ENCODE measurements at places on chromosomes 2 and 18.

GRCh38 chr2:157203651-157204050, 53.9 kb upstream of the GALNT5 start:
- no peak for DNase-seq

GRCh38 chr2:147916067-147916466, 71.2 kb downstream of the ACVR2A start:
- DNase-seq: no peak

DNA sequence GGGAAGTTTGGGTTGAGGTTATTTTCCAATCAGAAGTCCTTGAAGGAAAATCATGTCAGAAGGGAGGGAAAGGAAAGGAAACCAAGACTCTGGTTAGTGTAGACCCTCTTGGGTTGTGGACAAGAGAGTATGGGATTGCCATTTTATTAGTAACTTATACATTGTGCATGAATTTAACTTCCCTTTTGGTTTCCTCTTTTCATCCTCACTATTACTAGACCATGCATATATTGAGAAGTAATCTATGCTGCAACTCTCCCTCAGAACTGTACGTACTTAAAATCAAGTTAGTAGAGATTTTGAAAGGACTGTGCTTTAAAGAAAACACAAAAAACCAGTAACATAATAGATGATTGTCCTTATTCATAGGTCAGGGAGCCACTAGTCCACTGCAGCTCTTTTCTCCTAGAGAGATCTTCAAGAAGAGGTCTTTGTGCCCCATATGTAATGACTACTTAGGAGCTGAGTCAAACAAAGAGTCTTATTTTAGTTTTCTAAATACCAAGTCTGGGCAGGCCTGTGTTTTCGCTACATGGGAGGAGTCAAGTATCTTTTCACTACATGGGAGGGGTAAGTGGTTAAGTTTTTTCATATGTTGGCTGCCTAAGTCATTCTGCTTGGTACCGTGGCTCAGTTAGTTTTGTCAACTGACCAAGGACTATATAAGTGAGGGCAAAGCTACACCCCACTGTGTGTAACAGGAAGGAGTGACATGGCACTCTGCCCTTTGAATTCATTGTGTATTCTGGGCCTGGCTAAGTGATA, 25.2 kb upstream of the FAM117B start:
- no peak for DNase-seq

- peak; percentile 47 for DNase-seq
Measured at GRCh38 chr2:85956646-85957039, 67.9 kb upstream of the ST3GAL5 start.

DNA sequence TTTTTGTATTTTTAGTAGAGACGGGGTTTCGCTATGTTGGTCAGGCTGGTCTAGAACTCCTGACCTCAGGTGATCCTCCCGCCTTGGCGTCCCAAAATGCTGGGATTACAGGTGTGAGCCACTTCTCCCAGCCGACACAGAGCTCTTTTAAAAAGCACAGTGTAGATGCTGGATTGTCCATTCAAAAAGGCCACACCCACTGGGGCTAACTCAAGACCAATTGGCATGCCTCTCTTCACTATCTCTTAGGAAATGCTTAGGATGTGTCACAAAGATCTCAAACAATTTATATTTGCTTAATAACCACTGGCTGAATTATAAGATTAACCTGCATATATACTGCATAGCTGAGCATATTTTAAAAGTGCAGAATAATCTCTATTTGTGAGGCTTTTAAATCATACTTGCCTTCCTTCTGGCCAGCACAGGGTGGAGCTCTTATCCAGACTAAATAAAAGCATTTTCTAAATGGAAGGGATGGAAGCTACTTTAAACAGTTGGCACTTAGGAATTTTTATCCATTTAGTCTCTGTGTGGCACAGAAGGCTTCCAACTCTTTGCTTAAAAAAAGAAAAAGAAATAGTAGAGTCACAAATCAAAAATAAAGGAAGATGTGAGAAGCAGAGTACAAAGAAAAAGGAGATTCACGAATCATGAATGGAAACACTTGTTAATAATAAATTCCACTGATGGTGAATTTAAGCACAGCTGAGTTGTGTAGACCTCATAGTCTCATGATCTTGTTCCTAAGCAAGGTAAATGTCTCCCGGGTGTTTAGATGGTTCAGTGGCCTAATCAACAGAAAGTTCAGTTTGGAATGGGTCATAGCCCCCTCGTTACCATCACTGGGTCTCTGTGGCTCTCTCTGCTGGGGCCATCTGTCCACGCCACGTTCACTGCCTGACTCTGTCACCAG, 22.4 kb downstream of the CRYGD start:
- peak; percentile 53 for DNase-seq

DNA sequence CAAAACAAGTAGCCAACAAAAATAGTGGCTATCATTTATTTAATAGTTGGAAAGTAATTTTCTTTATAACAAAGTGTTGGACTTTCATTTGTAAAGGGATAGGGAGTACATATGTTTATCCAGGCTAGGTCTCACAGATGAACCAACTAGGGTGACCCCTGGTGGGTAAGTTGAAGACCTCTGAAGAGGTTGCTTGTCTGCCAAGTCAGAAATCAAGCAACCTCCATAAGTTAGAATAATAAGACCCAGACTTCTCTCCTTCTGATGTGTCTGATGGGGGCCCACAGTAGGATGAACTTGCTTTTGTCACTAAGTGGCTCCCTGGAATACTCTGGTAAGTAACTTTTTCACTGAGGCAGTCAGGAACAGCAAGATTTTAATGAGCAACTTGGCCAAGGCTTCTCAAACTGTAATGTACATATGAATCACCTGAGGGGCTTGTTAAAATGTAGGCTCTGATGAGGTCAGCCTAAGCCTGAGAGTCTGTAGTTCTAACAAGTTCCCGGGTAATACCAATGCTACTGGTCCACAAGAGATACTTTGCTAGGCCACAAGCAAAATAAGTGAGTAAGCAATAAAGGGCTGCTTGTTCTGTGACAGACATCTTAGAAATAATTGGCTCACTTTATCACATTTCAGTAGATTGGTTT, 319.6 kb downstream of the PIK3C3 start:
- DNase-seq: peak; percentile 24

DNA sequence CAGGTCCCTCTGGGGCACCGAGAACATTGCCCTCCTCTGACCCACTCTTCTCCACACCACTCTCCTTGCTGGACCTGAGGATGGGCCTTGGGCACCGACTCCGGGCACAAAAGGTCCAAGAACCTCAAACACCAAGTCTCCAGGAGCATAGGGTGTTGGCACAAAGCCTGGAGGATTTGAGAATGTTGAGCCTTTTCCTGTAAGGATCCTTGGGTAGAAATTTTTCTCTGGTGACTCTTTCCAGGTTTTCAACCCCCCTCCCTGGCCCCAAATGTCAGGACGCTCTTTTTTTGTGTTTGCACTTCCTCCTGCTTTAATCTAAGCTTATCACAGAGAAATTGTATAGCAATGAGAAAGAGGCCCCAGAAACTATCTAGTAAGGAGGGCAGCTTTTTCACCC, 9.2 kb downstream of the SPR start:
- DNase-seq: no peak

- DNase-seq: no peak
Measured at GRCh38 chr2:239322416-239323086, 78.3 kb downstream of the HDAC4 start.

- DNase-seq: no peak
Measured at GRCh38 chr18:13570856-13571495, 155.4 kb downstream of the FAM210A start.

DNA sequence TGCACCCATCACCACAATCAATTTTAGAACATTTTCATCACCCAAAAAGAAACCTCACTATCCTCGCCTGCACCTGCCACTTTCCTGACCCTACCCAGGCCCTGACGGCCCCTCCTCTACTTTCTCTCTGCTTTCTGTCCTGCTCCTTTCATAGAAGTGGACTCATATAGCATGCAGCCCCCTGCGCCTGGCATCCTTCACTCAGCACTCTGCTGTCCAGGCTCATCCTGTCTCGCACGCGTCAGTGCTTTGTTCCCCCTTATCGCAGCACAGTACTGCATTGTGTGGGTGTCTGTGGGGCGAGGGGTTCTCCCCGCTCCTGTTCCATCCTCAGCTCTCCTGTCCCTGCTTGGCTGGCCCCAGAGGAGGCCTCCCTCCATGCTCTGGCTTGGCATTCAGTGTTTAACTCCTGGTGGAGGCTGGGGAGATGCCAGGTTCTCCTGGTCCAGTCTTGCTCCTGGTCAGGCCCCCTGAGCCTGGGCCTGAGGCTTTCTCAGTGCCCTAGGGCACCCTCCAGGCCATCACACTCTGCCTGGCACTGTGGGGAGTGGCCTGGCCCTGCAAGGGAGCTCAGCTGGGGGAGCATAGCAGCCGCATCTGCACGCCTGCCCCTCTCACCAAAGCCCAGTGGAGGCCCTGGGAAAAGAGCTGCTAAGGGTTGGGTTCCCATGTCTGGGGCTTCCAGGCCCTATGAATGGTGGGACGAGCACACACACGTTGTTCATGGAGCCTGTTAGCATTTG, 6.6 kb upstream of the TUBB6 start:
- no peak for DNase-seq

GRCh38 chr2:239602290-239603282, 201.8 kb upstream of the HDAC4 start:
- no peak for DNase-seq

GRCh38 chr2:237453671-237454070, 33.4 kb upstream of the MLPH start:
- DNase-seq: peak; percentile 76

- no peak for DNase-seq
Measured at GRCh38 chr2:126535408-126535807, 120.5 kb upstream of the GYPC start.

DNA sequence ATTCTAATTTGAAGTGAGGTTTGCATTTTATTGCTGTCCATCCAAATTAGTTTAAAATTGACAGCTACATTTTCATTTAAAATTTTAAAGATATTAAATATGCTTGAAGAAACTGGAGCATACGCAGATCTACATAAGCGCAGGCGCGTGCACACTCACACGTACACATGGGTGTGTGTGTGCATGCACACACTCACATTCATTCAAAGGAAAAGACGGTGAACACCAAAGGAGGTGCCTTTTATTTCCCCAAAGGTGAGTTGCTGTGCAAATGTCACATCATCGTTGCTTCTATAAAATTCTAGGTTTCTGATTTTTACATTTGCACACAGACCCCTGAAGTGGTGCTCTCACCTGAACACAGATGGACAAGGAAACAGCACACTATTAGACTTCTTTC, 194.2 kb downstream of the GRB14 start:
- DNase-seq: no peak

DNA sequence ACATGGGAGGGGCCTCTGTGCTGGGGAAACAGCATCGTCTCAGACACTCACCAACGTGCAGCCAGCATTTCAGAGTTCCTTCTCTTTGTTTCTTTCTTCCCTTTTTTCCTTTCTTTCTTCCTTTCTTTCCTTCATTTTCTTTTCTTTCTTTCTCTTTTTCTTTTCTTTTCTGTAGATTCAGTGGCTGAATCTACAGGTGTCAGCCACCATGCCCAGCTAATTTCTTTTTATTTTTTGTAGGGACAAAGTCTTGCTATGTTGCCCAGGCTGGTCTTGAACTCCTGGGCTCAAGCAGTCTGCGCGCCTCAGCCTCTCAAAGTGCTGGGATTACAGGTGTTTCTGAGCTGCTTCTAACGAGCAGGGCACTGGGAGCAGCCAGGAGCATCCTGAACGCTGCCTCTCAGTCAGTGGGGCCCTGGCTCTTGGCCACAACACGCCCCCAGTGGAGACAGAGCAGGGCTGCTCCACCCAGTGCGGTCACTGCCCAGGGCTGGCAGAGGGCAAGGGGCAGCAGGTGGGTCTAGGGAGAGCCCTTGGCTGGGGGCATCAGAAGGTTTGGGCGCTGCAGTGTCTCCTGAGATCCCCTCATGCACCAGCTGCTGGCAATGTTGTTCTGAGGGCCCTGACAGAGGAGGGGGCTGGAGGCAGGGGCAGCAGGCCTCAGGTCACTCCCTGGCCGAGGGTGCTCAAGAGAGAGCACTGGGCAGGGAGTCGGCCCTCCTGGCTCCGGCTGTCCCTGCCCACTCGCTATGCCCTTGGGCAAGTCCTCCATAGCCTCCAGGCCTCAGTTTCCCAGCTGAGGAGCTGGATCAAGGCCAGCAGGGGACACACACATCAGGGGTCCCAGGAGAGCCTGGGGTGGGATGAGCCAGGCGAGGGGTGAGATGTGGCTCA, 4.7 kb upstream of the KLHL30 start:
- DNase-seq: no peak

DNA sequence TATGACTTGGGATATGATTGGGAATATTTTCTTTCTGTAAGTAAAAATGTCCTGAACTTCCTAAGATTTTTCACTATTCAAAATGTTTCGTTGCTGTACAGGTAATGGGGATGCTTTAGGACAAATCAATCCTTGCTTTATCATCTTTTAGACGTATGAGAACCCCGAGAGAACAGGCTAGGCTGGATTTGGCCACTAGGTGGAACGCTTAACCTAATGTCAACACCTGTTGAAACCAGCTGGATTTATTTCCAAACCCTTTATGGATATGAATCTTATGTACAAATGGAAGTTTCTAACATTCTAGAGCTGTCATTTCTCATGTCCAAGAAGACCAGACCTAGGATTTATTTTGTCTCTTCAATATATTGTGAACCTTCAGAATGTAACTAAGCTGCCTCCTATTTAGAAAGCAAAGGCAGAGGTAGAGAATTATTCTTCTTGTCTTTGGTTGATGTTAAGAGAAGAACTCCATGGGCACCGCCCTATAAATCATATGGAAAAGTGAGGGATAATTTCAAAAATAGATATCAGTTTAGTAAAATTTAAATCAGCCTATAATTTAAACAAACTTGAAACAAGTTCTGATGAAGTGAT, 96.7 kb downstream of the PMAIP1 start:
- no peak for DNase-seq

DNA sequence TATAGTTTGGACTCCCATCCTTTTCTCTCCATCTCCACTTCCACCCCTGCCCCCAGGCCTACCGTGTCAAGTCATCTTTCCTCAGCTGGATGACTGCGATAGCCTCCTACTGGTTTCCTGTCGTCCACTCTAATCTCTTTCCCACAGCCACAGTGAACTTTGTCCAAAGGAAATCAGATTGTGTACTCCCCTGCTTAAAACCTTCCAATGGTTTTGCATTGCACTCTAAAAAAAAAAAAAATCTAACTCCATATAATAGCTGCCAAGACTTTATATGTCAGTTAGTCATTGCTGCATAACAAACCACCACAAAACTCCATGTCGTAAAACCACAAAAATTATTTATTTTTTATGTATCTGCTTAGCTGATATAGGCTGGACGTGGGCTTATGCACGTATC, 160.2 kb upstream of the CCDC68 start:
- no peak for DNase-seq

DNA sequence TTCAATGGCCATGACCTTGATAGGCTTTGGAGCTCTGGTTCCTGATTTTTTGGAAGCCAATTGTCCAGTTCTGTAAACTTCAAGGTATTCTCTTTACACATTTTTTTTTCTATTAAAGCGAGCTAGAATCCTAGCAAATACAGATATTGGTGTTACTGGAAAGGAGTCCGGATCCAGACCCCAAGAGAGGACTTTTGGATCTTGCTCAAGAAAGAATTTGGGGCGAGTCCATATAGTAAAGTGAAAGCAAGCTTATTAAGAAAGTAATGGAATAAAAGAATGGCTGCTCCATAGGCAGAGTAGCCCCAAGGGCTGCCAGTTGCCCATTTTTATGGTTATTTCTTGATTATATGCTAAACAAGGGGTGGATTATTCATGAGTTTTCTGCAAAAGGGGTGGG, 45.1 kb downstream of the CD8B2 start:
- no peak for DNase-seq

Measured in cerebellar cortex (tissue), 1 donor.